ENCODE measurements at places on chromosomes 12 and 14. TPM values are rescaled to one million over a fixed set of nuclear protein-coding genes. Genes with fewer than 3 reads are reported as not detected.

BIN2 gene
- not detected for total RNA-seq

RNFT2 gene
- total RNA-seq, result 5.2 TPM

TRPV4 gene
- 2.5 TPM for total RNA-seq

SRRM4 gene
- not detected for total RNA-seq

CD69 gene
- not detected for total RNA-seq

STON2 gene
- total RNA-seq, result 0.50 TPM

GARIN6 gene
- not detected for total RNA-seq

SLCO1A2 gene
- total RNA-seq, result not detected

TAS2R30 gene
- total RNA-seq, result not detected

CISTR gene
- not detected for total RNA-seq

PTPRQ gene
- total RNA-seq, result 0.59 TPM

SERPINA9 gene
- not detected for total RNA-seq

BDKRB1 gene
- total RNA-seq, result 3.1 TPM

KRT72 gene
- not detected for total RNA-seq

CNIH1 gene
- total RNA-seq, result 252 TPM

OR4K2 gene
- total RNA-seq, result not detected

MIPOL1 gene
- 7.6 TPM for total RNA-seq

KIF26A gene
- total RNA-seq, result 0.17 TPM

CLEC1A gene
- total RNA-seq, result not detected

PARP2 gene
- total RNA-seq, result 18.8 TPM

CLEC7A gene
- not detected for total RNA-seq

RFX4 gene
- total RNA-seq, result not detected

ART4 gene
- total RNA-seq, result not detected

FLVCR2 gene
- total RNA-seq, result 4.8 TPM

AQP2 gene
- total RNA-seq, result not detected

HSPA2 gene
- 10.1 TPM for total RNA-seq

DEPDC4 gene
- 1.9 TPM for total RNA-seq

DNAI7 gene
- total RNA-seq, result 0.17 TPM

MAP3K9 gene
- 0.84 TPM for total RNA-seq

MMP17 gene
- 10.3 TPM for total RNA-seq

DAO gene
- total RNA-seq, result not detected

ACRBP gene
- 0.89 TPM for total RNA-seq

PIK3C2G gene
- not detected for total RNA-seq

C3AR1 gene
- not detected for total RNA-seq

MGP gene
- total RNA-seq, result 0.30 TPM

CCDC196 gene
- total RNA-seq, result not detected

ASB2 gene
- total RNA-seq, result 0.15 TPM

HVCN1 gene
- total RNA-seq, result 4.9 TPM

GNS gene
- 61.9 TPM for total RNA-seq

RIN3 gene
- total RNA-seq, result 7.3 TPM

LPAR5 gene
- not detected for total RNA-seq

CD163 gene
- total RNA-seq, result not detected

RECQL gene
- total RNA-seq, result 69.6 TPM

ZFP36L1 gene
- total RNA-seq, result 58.2 TPM

SSTR1 gene
- total RNA-seq, result 1.0 TPM

KRT86 gene
- not detected for total RNA-seq

All from bronchus fibroblast of lung (primary cell).